Glomerular endothelial cell (primary cell): ENCODE measurements at places on chromosomes 2 and 18. TPM values are rescaled to one million over a fixed set of nuclear protein-coding genes. Genes with fewer than 3 reads are reported as not detected.

Gene MATN3
- total RNA-seq, result 1.9 and 3.6 TPM in 2 replicates

Gene IGFBP5
- 23.4 and 36.8 TPM in 2 replicates for total RNA-seq

Gene GAL3ST2
- total RNA-seq, result not detected in 2 replicates

Gene NCKAP5
- total RNA-seq, result 6.8 and 9.9 TPM in 2 replicates

Gene MC5R
- not detected in 2 replicates for total RNA-seq

Gene BOLL
- not detected in 2 replicates for total RNA-seq

Gene MEIS1
- 11.8 and 23.5 TPM in 2 replicates for total RNA-seq

Gene HTR2B
- 0.19 and 1.2 TPM in 2 replicates for total RNA-seq

Gene IL36A
- not detected in 2 replicates for total RNA-seq

Gene SP140
- 0.10 TPM in 1 of 2 replicates, not detected in the other for total RNA-seq
